ENCODE measurements at places on chromosomes 11 and 22. TPM values are rescaled to one million over a fixed set of nuclear protein-coding genes. Genes with fewer than 3 reads are reported as not detected.
A peak's percentile ranks its signal among the peaks of the same experiment; 100 is the strongest.

- no peaks in the 10 kb centered on the region for H3K27me3 ChIP-seq
- H3K27ac ChIP-seq, result no peak overlapping the region
- no peaks in the 10 kb centered on the region for H3K36me3 ChIP-seq
- no peak overlapping the region for H3K4me3 ChIP-seq
- H3K4me1 ChIP-seq, result no peaks in the 10 kb centered on the region
- no peak for DNase-seq
Measured at GRCh38 chr11:15780837-15781236, 575.5 kb downstream of the SOX6 start.

DNA sequence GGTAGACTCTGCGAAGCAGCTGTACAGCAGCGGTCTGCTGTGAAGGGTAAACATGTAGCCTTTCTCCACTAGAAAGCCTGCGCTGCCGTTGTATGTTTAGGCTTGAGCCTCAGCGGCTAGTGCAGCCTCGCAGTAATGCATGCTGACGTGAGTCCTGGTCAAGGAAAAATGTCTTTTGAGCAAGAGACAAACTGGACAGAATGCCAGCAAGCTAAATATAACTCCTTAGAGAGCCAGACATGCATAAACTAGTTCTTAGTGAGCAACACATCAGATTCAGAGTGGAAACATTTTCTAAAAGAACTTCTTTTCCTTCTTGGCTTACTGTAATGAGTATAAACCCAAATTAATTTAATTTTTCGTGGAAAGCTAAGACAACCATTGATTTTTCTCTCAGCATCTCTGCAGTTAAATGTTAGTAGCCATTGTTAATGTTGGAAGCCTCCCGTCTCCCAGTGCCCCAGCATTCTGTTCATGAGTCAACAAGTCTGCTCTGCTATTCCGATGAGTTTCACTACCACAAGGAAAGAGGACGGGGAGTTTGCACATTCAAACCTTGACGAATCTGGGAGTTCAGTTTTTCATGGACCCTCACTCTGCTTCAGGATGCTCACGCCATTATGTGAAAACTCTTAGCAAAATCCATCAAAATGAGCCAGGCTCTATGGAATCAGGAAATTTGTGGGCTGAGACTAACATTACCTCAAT lies 51.4 kb downstream of the JAM3 start:
- H3K4me3 ChIP-seq, result no peak overlapping the region
- peaks cover 17% of the 10 kb centered on the region for H3K27me3 ChIP-seq
- peaks cover 4% of the 10 kb centered on the region for H3K36me3 ChIP-seq
- no peak overlapping the region for H3K27ac ChIP-seq
- no peak for DNase-seq
- peaks cover 11% of the 10 kb centered on the region for H3K4me1 ChIP-seq

GRCh38 chr11:73137262-73137943 lies 4.7 kb downstream of the FCHSD2 start:
- H3K27me3 ChIP-seq, result no peaks in the 10 kb centered on the region
- H3K4me3 ChIP-seq, result no peak overlapping the region
- no peak overlapping the region for H3K27ac ChIP-seq
- peaks cover 65% of the 10 kb centered on the region for H3K36me3 ChIP-seq
- peaks cover 42% of the 10 kb centered on the region for H3K4me1 ChIP-seq

GRCh38 chr11:13686776-13687175 lies 18.3 kb downstream of the FAR1 start:
- no peak overlapping the region for H3K27ac ChIP-seq
- H3K27me3 ChIP-seq, result no peaks in the 10 kb centered on the region
- no peak overlapping the region for H3K4me3 ChIP-seq
- peaks cover 36% of the 10 kb centered on the region for H3K36me3 ChIP-seq
- no peaks in the 10 kb centered on the region for H3K4me1 ChIP-seq

DNA sequence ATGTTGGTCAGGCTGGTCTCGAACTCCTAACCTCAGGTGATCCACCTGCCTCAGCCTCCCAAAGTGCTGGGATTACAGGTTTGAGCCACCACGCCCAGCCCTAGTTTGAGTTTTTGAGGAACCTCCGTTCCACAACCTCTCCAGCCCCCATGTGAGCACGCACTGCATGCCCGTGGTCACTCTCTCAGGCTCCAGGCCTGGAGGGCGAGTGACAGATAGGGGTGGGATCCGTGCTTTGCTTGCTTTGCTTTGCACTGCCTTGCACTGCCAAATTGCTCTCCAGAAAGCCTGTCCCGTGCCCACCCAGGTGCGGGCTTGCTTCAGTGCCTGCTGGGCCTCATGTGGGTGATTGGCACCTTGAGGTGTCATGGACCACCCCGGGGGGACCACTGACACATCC lies 29.9 kb downstream of the FGF4 start:
- no peaks in the 10 kb centered on the region for H3K27me3 ChIP-seq
- H3K4me1 ChIP-seq, result no peaks in the 10 kb centered on the region
- no peaks in the 10 kb centered on the region for H3K36me3 ChIP-seq

- peaks cover 39% of the 10 kb centered on the region for H3K27me3 ChIP-seq
- H3K27ac ChIP-seq, result no peak within 1 kb of the TSS
- H3K36me3 ChIP-seq, result no peaks in the 10 kb centered on the region
- peak; percentile 28 for DNase-seq
Measured at GRCh38 chr22:43343262-43343669, at the start of gene SCUBE1. SCUBE1 (minus strand) TSS chr22:43343372; CDS start chr22:43343261, 111 bp downstream.

- no peak for DNase-seq
- no peak overlapping the region for H3K4me3 ChIP-seq
- peaks cover 4% of the 10 kb centered on the region for H3K4me1 ChIP-seq
Measured at GRCh38 chr11:82859750-82860149, 40.5 kb downstream of the PRCP start.

DNA sequence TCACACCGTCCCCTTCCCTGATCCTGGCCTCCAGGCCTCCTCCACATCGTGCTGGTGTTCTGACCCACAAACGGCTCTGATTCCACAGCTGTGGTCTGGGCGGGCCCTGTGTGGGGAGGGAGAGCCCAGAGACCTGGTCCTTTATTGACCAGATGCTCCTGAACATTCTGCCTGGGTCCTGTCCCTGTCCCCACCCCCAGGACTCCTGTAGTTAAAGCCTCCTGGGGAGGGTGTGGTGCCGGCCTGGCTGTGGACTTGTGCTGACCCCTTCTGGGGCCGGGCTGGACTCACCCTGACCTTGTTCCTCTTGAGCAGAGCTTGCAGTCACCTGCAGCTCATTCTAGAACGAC lies 128.7 kb downstream of the CTTN start:
- H3K36me3 ChIP-seq, result no peaks in the 10 kb centered on the region
- H3K27ac ChIP-seq, result no peak overlapping the region
- no peak for DNase-seq
- peaks cover 4% of the 10 kb centered on the region for H3K27me3 ChIP-seq
- no peak overlapping the region for H3K4me3 ChIP-seq

- no peak for DNase-seq
- no peaks in the 10 kb centered on the region for H3K4me1 ChIP-seq
- no peaks in the 10 kb centered on the region for H3K36me3 ChIP-seq
- H3K27me3 ChIP-seq, result no peaks in the 10 kb centered on the region
- no peak overlapping the region for H3K27ac ChIP-seq
Measured at GRCh38 chr22:33584152-33584551, 336.1 kb downstream of the LARGE1 start.

DNA sequence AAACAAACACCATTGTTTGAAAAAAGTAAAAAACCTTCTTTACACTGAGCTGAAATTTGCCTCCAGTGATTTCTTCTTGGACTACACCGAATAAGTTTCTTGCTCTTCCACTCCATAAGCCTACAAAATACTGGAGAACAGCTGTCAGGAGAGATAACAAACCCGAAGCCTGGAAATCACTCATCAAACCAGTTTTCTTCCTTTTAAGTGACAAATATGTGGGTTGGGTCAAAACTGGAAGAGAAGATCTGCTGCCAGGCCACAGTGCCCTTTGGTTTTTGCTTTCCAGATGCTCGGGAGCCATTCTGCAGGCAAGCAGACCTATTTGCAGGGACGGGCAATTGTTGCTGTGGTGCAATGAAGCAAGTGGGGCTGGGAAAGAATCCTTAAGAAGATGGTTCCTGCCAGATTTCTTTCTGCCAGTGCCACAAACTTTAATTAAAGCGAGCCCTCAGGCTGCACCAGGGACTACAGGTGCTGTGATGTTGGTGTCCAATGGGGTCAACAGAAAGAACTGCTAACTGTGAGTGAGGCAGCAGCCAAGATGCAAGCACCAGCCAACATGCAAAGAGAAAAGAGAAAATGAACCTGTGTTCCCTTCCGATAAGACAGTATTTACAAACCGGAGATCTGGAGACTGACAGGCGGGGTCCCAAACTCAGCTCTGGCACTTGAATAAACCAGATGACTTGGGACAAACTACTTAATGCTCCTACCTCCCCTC lies 44.8 kb upstream of the SMCO4 start:
- H3K36me3 ChIP-seq, result no peaks in the 10 kb centered on the region
- DNase-seq, result no peak
- H3K27me3 ChIP-seq, result peaks cover 7% of the 10 kb centered on the region
- H3K4me1 ChIP-seq, result no peaks in the 10 kb centered on the region
- H3K27ac ChIP-seq, result no peak overlapping the region

Gene PATZ1
- 31.6 TPM for total RNA-seq

GRCh38 chr11:117816846-117817367 lies 7.6 kb downstream of the FXYD2 start:
- peak overlapping the region; percentile 47 for H3K4me3 ChIP-seq
- no peak for DNase-seq
- peak overlapping the region; percentile 95 for H3K27ac ChIP-seq
- H3K27me3 ChIP-seq, result no peaks in the 10 kb centered on the region
- H3K36me3 ChIP-seq, result no peaks in the 10 kb centered on the region

GRCh38 chr22:38176170-38176741 lies 5.4 kb downstream of the PLA2G6 start:
- no peaks in the 10 kb centered on the region for H3K27me3 ChIP-seq
- peak; percentile 42 for DNase-seq
- no peaks in the 10 kb centered on the region for H3K36me3 ChIP-seq
- H3K4me1 ChIP-seq, result peaks cover 80% of the 10 kb centered on the region
- peak overlapping the region; percentile 57 for H3K27ac ChIP-seq

GRCh38 chr11:24511511-24511910 lies 14.7 kb downstream of the LUZP2 start:
- no peak overlapping the region for H3K4me3 ChIP-seq
- H3K4me1 ChIP-seq, result no peaks in the 10 kb centered on the region
- no peak overlapping the region for H3K27ac ChIP-seq
- H3K36me3 ChIP-seq, result no peaks in the 10 kb centered on the region
- no peaks in the 10 kb centered on the region for H3K27me3 ChIP-seq

- peaks cover 38% of the 10 kb centered on the region for H3K4me1 ChIP-seq
- peak overlapping the region; percentile 84 for H3K4me3 ChIP-seq
- H3K27me3 ChIP-seq, result peaks cover 9% of the 10 kb centered on the region
- H3K36me3 ChIP-seq, result no peaks in the 10 kb centered on the region
Measured at GRCh38 chr11:46242952-46243795, 34.3 kb upstream of the CREB3L1 start.

DNA sequence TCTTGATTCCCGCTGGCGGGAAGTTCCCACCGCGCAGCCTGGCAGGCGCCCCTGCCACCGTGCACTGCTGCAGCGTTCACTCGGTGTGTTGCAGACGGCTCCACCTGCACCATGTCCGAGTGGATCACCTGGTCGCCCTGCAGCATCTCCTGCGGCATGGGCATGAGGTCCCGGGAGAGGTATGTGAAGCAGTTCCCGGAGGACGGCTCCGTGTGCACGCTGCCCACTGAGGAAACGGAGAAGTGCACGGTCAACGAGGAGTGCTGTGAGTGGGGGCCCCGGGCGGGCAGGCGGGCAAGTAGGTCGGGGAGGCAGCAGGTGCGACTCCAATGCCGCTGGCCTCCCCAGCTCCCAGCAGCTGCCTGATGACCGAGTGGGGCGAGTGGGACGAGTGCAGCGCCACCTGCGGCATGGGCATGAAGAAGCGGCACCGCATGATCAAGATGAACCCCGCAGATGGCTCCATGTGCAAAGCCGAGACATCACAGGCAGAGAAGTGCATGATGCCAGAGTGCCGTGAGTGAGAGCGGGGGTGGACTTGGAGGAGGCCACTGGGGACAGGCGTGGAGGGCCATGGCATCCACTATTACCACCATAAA lies 99.7 kb downstream of the RRAS2 start:
- no peak for DNase-seq
- no peaks in the 10 kb centered on the region for H3K27me3 ChIP-seq
- H3K4me3 ChIP-seq, result no peak overlapping the region
- no peaks in the 10 kb centered on the region for H3K4me1 ChIP-seq
- H3K27ac ChIP-seq, result no peak overlapping the region

DNA sequence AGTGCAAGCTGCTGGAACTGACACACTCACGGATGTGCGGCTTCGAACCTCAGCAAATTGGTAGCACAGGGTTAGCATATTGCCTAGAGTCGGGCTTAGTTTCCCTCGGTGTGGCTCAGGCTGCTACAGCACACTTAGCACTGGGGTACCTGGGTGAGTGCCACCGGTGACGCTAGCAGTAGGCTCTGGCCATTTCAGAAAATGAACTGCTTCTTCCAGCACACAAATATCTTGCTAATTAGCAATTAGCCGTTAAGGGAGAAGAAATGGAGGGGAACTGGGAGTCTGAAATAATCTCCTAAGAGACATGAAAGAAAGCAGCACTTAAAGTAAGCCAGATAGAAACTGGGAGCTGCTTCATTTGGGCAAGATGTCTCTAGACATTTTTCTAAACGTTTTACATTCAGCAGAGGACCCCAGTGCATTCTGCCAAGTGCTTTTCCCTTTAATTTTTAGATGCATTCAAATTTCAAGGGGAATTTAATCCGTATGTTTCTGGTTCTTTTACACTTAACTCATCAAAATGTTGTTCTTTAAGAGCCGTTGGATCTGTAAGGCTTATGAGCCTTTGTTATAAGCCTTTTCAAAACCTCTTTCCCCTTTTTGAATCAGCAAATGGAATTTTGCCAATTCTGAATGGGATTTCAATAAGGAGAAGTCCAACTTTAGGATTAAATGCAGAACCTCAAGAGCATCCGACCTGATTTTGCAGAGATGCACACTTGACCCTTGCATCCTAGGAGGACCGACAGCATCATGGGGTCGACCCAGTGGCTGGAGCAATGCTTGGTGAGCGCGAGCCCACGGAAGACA lies 708.1 kb downstream of the NTM start:
- no peak for DNase-seq
- no peaks in the 10 kb centered on the region for H3K36me3 ChIP-seq
- no peaks in the 10 kb centered on the region for H3K4me1 ChIP-seq

GRCh38 chr11:130381317-130381716 lies 47.1 kb downstream of the ADAMTS8 start:
- DNase-seq, result no peak
- no peaks in the 10 kb centered on the region for H3K27me3 ChIP-seq

GRCh38 chr22:46481386-46481785 lies 56.0 kb downstream of the CELSR1 start:
- H3K4me1 ChIP-seq, result peaks cover 2% of the 10 kb centered on the region
- H3K4me3 ChIP-seq, result no peak overlapping the region
- no peaks in the 10 kb centered on the region for H3K36me3 ChIP-seq
- no peak for DNase-seq

Data from activated CD8-positive, alpha-beta T cell treated with anti-CD3 and anti-CD28 coated beads, Interleukin-2, amount 10 ng/mL, durations not matched to agents 7 days and 5 days (primary cell).